ENCODE measurements at places on chromosomes 1 and 21.

DNA sequence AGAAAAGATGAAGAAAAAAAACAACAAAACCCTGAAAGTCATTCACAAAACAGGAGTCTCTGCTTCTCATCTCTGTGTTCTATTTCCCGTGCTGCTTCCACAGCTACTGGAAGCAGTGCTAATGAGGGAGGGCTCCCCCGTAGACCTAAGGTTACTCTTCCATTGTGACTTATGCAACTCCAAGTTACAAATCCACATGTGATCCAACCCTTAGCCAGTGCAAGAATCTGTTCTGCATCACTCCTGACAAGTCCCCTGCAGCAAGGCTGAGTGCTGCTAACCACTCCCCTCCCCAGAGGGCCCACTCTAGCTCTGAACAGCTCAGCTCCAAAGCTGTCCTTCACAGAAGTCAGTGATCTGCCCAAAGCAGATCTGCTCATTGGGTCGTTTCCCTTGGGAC lies 10.3 kb downstream of the DNALI1 start:
- DNase-seq: no peak

GRCh38 chr21:46294647-46295176 lies 8.6 kb downstream of the YBEY start:
- peak; percentile 69 for DNase-seq

DNA sequence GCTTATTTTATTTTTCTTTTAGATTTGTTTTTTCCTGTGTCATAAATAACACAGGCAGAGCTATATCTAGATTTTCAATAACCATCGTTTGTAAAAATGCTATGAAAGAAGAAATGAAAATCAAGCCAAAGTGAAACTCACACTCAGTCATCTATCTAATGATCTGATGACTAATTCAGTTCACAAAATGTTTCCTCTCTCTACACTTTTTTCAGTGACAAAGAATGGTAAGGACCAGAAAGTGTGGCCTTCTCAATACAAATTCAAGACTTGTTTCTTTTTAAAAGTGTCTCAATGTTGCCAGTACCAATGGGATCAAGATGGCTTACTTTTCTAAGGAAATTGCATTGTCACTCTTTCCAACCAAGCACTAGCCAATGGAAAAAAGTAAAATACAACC lies 282.8 kb upstream of the PKN2 start:
- no peak for DNase-seq

DNA sequence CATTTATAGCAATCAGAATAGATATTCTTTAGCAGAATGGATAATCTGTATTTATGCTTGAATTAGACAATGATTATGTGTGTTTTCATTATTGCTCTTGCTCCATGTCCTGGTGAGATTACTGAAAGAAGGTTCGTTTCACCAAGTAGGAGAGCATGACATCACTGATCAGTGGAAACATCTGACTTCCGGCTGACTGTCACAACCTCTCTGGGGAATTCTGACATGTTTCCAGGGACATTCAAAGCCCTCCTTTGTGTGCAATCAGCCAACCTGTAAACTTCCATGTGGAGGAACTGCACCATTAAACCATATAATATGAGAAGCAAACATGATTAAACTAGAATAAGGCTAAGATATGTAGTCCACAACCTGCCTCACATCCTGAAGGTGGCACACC lies 424.8 kb upstream of the ADGRL4 start:
- no peak for DNase-seq

- DNase-seq: no peak
These were observed 315.0 kb downstream of the PTPRU start for GRCh38 chr1:29551123-29551936.

- DNase-seq: no peak
These were observed 56.8 kb upstream of the HNRNPU start for GRCh38 chr1:244920911-244921761.

Data from AG10803 (cell line).